ENCODE measurements at places on chromosomes 1 and 21.

DNA sequence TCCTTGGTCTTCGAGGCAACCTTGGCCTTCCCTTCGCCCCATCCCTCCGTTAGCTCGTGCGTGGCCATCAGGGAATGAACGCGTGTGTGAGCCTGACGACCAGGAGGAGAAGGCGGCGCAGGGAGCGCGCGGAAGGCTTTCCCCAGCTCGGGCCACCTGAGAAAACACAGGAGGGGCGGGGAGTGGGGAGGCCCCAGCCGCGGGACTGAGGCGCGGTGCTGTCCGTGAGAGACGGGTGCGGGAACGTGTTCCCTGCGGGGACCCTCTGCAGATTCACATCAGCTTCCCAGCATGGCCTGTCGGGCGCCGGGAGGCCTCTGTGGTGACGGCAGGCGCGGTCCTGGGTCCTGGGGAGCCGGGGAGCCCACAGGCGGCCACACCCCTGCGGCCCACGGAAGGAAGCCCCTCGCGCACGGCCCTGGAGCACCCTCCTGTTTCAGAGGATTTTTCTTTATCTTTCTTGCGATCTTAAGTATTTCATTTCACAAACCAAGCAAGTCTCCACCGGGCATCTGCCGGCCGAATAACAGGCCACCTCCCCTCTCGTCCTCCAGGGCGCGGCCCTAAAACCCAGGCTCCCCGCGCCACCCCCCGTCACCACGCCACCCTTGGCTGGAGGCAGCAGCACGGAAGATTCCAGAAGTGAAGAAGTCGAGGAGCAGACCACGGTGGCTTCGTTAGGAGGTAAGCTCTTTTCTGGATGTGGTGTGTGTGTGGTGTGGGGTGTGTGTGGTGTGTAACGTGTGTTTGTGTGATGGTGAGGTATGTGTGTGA lies 66.3 kb downstream of the SLC19A1 start:
- DNase-seq, result no peak

DNA sequence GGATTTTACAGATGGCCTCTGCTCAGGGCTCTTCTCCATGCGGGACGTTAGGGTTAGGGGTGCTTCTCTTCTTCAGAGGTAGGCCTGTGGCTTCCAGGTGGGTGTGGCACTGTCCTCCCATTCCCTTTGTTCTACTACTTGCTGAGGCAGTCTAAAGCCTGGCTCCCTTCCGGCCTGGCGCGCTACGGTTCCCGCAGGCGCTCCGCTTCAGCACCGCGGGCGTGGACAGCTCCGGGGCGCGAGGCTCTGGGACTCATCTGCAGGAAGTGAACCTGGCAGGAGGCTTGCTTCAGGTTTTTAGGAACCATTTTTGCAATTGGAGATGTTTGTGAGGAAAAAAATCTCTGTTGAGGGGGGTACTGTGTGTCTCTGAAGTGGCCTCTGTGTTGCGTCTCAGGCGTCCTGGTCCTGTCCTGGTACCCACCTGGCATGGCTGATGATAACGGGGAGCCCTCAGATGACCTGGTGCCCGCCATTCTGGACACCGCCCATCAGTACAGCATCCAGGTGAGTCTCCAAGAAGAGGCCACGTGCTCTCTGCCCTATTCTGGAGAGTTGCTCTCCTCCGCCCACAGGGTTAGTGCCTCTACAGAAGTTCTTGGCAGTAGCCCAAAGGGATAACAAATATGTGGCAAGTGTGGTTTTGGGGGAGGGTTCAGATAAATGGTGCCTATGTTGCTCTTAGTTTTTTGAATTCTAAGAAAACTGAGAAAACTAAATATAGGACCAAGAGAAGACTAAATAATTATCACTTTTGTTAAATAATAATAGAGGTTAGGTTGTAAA lies 1.9 kb downstream of the MANEAL start:
- DNase-seq, result peak; percentile 47

GRCh38 chr1:190140644-190141043 lies 337.0 kb downstream of the BRINP3 start:
- DNase-seq, result no peak

DNA sequence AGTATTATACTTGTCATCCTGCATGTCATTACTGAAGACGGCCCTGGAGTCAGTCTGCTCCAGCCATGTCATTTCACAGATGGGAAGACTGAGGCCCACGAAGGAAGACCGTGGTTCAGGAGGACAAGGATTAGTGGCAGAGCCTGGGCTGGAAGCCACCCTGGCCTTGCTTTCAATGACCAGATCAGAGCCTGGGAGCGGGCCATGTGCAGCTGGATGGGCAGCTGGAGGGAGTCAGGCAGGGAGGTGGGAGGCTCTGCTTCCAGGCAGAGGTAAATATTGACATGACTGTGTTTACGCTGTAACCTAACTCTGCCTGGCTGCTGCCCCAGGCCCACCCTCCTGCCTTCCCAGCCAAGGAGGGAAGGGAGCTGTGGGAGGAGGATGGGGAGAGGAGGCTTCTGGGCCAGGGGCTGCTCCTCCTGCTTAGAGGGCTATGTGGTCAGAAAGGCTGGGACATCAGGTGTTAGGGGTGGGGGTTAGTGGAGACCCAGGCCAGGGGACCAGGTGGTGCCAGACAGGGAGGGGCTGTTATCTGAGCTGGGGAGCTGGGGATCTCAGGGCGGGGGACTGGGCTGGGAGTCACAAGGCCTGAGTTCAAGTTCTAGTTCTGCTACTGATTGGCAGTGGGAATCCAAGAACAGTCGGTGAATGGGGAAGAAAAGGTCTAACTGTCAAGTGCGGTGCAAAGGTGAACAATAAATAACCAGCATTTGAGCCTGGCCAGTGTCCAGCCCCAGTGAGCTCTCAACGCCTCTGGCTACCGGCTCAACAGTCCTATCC lies 48.5 kb upstream of the ECE1 start:
- DNase-seq, result no peak

DNA sequence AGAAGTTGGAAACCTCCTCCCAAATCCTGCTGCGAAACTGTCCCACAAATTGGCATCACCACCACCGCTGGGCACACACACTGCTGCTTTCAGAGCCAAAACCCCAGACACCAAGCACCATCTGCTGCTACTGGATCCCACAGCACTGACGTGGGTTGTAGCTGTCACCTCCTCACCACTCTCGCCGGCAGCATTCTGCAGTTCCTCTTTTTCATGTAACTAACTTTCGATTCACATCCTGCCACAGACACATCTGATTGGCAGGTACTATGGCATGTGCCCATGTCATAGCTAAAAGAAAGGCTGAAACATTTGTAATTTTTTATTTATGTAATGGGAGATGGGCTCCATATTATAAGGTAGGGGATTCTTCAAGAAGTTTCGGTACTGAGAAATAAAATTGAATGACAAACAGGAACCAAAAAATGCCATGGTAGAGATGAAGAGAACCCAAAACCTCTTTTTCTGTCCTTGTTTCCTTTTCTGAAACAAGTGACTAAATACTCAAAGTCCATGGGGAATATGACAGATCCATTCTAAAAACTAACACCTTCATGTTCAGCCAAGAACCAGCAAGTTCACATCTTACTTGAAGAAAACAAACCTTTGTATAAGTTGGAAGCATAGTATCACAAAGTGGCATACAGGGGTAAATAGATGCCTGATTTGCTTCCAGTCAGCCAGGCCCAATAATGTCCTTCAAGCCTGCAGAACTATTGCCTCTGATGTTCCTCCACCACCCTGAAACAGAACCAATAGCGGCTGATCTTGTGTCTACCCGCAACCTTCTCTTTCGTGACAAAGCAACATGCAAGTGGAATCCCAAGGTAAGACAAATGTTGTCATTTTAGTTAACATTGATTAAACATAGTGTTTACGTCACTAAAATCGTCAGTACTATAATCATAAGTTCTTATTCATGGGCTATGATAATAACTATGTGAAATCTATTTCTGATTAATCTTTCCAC lies 26.6 kb upstream of the RGS13 start:
- peak; percentile 92 for DNase-seq

GRCh38 chr1:61223140-61223539 lies 140.8 kb downstream of the NFIA start:
- DNase-seq, result no peak

DNA sequence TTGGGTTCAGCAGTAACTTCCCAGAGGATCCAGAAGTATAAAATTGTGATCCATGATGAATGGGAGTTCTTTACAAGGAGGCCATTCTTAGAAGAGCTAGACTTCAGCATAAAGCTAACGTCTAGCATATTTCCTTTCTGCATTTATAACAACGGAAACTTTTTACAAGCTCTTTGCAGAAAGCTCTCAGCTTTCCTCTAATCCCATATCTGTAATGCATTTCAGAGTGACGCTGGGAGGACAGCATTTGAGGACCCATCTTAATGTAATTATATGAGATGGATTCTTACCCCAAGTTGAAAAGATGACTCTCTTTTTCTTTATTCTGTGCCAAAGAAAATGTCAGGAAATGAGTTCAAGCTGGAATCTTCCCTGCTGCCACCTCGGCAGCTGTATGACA lies 132.0 kb upstream of the CACHD1 start:
- DNase-seq, result no peak

DNA sequence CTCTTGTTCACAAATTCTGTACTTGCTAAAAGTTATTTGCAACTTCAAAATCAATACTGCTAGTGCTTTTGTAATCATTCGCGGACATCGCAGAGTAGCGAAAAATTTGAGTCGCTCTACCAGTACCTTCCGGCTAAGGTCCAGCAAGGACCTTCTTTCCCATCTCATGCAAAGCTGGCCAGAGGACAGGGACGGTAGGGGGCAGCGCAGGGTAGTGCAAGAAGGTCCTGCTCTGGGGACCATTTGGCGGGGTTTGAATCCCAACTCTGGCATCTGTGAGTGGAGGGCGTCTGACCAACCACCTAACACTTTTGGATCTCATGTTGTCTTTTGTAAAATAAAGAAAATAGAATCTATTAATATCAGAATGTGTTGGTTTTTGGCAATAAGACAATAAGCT lies 258.3 kb downstream of the SPATA17 start:
- no peak for DNase-seq

GRCh38 chr1:39538531-39539251 lies 37.9 kb downstream of the PABPC4 start:
- no peak for DNase-seq

- DNase-seq, result peak; percentile 68
These were observed 101.3 kb downstream of the IER5 start for GRCh38 chr1:181189691-181190363.

DNA sequence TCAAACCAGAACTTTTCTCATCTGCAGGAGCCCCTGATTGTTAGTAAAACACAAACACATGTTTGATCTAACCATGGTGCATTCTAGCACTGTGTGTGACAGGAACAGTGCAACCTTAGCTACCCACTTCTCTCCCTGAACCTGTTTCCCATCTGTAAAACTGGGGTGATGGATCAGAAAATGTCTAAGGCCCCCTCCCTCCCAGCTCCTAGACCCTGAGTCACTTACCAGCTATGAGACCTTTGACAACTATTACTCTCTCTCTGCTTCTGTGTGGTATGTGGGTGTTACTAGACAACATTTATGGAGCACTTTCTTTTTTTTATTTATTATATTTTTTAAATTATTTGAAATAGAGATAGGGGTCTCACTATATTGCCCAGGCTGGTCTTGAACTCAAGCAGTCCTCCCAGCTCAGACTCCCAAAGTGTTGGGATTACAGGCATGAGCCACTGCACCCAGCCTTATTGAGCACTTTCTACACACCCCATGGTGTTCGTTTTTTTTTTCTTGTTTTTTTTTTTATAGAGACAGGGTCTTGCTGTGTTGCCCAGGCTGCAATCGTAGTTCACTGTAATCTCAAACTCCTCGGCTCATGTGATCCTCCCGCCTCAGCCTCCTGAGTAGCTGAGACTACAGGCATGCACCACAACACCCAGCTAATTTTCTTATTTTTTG lies 2.6 kb downstream of the INPP5B start:
- DNase-seq, result no peak

GRCh38 chr1:178484698-178485225 lies 12.0 kb downstream of the CLEC20A start:
- no peak for DNase-seq

DNA sequence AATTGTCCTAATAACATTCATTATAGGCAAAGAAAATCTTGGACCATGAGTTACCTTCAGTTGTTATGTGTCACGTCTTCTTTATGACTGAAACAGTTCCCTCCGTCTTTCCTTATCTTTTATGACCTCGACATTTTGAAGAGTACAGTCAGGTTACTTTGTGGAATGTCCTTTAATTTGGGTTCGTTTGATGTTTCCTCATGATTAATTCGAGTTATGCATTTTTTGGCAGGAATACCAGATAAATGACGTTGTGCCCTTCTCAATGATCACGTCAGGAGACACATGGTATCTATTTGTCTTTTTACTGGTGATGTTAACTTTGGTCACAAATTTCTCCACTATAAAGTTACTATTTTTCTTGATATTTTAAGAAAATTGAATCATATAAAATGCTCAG lies 17.3 kb upstream of the KLF17 start:
- DNase-seq, result no peak

DNA sequence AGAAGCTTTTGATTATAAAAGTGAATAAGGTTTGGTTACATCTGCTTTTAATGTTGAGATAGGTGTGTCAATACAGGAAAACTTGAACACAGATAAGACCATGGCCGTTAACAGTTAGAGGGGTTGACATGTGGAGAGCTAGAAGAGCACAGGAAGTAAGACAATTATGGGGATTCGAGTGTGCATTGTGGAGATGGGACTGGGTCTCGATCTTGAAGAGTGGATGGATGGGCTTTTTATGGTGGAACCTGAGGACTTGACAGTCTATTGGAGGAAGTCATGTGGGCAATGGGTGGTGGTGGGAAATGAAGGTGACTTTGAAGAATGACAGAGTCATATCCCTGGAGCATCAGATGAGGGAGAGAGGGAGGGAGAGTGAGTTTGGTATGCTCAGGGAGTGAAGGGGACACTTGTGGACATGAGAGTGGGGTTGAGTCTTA lies 12.1 kb downstream of the DYRK1A start:
- no peak for DNase-seq

- DNase-seq, result no peak
These were observed 776.5 kb downstream of the KCNT2 start for GRCh38 chr1:195831789-195832188.

GRCh38 chr1:236124965-236125364 lies 17.4 kb upstream of the GPR137B start:
- DNase-seq, result no peak

GRCh38 chr21:28633839-28634555 lies 358.7 kb downstream of the LTN1 start:
- no peak for DNase-seq

DNA sequence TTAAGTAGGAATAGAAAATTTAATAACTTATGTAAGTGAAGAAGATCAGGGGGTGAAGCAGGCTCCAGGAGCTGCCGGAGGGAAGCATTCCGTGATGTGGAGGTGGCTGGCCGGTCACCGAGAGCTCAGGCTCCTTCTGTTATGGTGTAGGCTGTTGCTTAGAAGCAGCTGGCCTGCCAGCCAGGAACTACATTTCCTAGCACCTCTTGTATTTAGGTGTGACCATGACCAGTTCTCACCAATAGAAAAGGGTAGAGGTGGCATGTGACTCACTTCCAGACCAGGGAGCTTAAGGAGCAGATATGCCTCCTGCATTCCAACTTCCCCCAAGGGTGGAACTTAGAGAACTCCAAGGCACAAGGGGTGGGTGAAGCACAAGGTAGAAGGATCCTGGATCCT lies 120.7 kb downstream of the ACTL8 start:
- DNase-seq, result no peak

DNA sequence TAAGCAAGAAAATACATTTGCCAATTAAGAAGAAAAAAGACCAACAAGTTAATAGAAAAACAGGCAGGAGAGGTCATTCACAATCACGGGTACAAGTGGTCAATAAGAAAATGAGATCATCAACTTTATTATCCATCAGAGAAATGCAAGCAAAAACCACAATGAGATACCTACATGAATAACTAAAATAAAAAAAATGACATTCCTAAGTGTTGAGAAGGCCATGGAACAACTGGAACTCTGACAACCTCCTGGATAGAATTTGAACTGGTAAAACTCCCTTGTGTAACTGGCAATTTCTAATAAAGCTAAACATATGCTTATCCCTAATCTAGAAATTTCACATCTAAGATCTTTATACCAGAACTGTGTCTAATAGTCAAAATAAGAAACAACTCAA lies 135.4 kb upstream of the BACE2 start:
- DNase-seq, result no peak

All from B cell (primary cell).